ENCODE measurements at places on chromosomes 16 and 17.
A peak's percentile ranks its signal among the peaks of the same experiment; 100 is the strongest.

- peak; percentile 20 for DNase-seq
These were observed 56.5 kb downstream of the COPRS start for GRCh38 chr17:31802502-31802901.

DNA sequence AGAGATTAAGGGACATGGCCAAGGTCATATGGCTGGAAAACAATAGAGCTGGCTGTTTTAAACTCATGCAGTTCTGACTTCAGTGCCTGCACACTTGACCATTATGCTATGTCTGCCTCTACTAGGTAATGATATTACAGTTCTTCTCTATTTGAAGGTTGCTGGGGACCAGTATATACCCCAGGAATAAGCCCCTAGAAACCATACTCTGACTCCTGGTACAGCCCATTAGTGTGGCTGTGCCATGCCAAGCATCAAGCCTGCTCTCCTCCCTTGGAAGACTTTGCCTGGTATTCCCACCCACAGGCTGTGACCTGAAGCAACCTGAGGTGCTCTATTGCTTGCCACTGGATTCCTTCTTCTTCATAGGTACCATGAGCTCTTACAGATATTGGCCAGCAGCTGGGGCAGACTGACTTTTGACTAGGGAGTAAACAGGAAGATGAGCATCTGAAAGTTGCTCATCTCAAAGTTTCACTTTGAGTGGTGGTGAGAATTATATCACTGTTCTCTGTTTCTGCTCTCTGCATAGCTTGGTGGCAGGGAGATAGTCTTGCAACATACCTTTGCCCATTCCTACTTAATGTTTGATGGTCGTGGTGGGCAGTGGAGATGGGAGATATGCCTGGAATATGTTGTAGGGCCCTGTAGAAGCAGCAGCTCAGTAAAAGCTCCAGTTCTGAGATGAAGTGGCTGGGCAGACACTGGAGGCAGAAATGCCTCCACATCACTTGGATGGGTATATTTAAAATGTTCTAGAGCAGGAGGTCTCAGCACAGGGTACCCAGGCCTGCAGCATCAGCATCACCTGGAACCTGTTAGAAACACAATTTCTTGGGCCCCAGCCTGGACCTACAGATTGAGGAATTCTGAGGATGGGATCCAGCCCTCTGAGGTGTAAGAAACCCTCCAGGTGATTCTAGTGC is 274.7 kb downstream of the HS3ST4 start:
- DNase-seq = no peak

- no peak for DNase-seq
These were observed 127.9 kb downstream of the RBFOX3 start for GRCh38 chr17:79482727-79483521.

DNA sequence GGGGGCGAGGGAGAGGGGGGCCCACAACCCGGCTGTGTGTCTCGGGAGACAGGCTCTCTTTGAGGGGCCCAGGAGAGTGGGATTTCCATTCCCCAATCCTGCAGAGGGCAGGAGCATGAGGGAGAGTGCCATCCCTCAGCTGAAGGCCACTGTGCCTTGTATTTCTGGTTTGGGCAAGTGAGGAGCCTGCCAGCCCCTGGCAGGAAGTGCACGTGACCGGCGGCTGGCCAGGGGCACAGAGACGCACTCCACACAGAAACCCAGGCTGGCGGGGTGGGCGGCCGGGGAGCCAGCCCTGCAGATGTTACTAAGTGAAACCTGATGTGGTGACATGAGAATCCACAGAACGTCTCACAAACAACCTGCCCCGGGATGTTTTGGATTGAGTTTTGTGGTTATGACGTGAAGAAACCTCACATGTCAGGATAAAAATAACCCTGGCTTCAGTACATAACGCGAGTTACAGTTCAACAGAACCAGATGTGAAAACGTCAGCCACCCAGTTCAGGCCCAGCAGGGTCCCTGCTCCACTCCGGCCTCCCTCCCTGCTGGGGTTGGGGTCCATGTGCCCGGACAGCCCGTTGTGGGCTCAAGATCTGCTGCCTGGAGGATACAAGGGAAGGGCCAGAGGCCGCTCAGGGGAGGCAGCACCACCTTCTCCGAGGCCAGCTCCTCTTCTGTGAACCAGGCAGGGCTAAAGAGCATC is 51.7 kb upstream of the MTSS2 start:
- peak; percentile 83 for DNase-seq

DNA sequence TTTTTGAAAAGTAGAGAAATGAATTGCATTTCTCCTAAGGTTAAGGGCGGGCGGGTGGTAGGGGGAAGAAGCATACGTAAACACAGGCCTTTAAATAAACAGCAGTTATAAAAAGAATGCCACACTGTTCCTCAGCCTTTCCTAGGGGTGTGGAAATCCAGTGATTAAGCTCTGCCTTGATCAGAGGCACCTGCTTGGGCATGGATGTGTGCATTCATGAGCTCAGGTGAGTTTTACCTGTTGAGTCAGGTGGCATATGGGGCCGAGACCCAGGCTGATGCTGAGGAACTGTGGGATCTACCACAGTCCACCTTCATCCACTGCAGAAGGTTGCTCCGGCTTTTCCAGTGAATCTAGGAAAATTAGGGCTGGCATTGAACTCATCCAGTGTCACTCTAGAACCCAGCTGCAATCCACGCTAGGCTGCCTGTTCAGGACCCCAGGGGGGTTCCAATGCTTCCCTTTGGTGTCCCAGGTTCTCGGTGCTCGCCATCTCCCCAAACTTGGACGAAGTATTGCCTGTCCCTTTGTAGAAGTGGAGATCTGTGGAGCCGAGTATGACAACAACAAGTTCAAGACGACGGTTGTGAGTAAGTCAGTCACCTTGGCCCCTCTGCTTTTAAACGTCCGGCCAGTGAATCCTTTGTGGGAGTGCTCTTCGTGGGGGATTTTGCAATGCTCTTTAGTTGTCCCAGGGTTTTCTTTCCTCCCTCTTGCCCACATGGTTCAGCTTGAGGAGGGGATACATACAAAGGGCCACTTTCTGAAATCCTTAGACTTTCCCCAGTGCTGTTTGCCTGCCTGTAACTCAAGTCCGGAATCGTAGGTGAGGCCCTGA is 72.7 kb downstream of the SDR42E1 start:
- DNase-seq = no peak

- DNase-seq = no peak
These were observed 93.3 kb downstream of the RAB11FIP4 start for GRCh38 chr17:31484821-31485220.

DNA sequence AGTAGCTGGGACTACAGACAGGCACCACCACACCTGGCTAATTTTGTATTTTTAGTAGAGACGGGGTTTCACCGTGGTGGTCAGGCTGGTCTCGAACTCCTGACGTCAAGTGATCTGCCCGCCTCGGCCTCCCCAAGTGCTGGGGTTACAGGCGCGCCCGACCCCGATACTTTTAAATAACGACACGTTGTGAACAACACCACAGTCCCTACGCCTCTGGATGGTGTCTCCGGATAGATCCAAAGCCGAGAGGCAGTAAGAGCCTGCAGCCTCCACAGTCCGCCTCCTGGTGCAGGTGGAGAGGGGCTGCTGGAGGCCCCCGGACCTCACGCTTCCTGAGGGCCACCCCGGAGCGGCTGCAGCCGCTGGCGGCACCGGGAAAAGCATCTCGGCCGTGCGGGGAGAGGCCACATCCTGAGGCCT is 741 bp upstream of the TLCD3A start:
- no peak for DNase-seq

DNA sequence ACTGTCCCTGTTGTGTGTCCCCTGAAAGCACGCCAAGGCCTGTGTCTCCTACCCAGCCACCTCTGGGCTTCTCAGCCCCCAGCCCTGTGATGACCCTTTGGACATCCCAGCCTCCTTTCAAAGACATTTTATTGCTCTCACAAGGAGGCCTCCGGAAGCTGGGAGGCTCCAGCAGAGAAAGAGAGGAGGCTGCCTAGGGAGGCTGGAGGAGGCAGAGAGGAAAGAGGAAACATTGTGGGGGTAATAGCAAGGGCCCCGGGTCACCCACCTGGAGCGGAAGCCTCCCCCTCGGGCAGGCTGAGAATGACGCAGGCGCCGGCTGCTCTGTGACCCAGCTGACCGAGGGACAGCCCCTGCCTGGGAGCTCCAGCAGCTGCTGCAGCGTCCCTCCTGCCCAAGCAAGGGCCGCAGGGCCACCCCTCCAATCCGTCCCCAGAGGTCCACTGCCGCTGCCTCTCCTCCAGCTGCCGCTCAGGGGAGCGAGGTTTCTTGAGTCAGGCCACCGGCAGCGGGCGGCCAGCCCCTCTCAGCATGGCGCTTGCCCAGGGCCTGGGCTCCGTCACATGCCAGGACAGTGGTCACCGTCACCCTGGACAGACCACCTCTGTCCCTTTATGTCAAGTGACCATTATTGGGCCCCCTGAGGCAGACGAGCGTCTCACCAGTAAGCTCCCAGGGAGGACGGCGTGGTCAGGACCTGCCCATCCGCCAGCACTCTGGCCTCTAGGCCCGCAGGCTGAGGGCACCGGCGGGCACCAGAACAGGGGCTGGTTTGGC is 29.3 kb downstream of the ACTG1 start:
- peak; percentile 64 for DNase-seq

DNA sequence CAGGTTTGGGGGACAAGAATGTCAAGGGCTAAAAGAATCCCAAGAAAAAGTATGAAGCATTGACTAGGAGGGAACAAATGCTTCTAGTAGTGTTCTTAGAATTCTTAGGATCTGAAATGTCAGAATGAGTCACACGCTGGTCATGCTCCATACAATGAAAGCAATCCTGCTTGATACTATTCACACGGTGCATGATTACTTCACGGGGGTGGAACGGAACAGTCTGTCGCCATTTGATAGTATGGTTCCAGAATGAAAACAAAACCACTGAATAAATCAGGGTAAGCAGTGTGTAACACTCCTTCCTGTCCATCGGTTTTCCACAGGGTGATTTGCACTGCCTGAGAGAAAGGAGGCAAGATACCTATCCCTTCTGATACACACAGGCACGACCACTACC is 22.9 kb upstream of the YWHAE start:
- no peak for DNase-seq

DNA sequence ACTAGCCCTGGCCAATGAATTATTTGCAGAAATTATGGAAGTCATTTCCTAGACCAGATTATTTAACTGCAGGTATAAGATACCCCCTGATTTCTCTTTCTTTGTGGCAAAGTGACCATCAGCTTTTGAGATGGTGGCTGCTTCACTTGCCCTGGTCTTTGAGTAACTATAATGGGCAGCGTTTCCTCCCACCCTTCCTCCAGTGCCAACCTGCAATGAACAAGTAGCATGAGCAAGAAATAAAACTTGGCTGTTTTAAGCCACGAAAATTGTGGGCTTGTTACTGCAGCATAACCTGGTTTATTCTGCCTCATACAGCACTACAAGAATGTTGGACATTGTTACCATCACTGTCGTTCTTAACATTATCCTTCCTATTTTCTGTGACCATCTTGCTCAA is 105.3 kb downstream of the CYLD start:
- no peak for DNase-seq

DNA sequence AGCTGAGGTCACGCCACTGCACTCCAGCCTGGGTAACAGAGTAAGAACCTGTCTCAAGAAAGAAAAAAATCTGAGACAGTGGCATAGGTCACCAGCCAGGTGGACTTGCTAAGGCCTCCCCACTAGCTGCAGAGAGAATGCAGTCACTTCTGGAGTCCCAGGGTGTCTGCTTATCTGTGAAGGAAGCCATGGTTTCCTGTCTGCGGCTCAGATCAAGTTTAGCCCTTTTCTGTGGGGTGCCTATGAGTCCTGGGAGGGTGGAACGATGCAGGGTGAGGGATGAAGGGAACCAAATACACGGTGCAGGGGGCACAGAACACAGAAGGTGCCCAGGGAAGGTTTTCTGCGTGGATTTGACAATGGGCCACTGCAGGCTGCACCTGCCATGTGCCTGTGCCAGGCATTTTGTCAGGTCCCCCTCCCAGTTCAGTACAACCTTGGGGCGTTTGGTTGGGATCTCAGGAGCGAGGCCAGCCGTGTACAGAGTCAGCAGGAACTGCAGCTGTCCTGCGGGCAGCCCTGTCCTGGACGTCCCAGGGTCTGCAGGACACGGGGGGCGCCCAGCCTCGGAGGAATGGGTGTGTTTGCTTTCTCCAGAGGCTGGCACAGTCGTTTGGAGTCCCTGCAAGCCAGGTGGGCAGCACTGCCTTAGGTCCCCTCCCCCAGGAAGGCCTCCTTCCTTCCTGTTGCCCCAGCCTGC is 41.8 kb downstream of the RAB11FIP4 start:
- no peak for DNase-seq

DNA sequence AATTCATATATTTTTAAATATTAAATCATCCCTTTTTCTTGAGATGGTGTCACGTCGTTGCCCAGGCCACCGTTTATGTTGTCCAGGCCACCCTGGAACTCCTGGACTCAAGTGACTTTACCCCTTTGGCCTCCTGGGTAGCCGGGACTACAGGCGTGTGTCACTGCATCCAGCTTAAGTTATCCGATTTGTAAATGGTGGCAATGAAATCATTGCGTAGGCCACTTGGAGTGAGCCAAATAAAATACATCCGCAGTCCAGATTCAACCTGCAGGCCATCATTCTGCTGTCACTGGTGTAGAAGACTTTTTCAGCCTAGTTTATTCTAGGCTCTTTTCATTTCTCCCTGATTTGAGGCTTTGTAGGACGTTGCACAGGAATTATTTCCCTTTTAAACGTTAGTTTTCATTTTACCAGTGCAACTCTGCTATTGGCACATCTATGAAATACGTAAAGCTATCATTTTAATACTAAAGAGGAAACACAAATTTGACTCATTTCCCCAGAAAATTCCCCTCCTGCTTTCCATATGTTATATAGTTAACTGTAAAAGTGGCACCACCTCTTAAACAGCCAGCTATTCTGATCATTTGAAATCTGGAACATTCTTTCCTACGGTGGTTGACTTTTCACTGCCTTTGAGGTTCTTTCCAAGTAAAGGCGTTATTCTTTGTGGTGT is 449.8 kb downstream of the MAF start:
- no peak for DNase-seq

GRCh38 chr16:51383909-51384308 is 232.8 kb upstream of the SALL1 start:
- DNase-seq = no peak

GRCh38 chr16:27642756-27643155 is 92.8 kb downstream of the KATNIP start:
- no peak for DNase-seq

DNA sequence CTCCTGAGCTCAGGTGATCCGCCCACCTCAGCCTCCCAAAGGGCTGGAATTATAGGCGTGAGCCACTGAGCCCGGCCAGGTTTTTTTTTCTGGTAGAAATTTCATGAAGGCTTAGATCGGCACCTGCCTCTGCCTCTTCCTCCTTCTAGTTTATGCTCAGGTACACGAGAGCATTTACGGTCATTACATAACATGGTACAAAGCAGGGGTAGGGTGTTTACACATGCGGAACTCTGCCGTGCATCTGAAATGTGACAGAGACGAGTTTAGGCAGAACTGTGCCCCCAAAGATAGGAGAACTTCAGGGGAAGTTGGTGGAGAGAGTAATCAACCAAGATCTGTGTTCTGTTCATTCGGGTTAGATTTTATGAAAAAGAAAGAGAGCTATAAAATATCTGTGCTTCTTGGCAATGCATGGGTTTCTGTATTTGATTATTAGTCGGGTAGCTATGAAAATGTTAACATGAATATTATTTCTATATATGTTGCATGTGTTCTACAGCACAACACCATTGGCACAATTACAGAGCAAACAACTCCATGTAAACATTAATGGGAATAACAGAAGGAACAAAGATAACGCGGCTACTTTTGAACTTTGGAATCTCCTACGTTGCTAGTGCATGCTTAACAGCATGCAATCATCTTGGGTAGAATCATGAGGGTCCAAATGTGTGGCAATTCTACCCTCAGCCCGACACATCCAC is 23.5 kb upstream of the MAP2K6 start:
- DNase-seq = no peak

Data from left ventricle myocardium inferior (tissue), 1 donor.